ENCODE measurements at places on chromosomes 12 and 14.

DNA sequence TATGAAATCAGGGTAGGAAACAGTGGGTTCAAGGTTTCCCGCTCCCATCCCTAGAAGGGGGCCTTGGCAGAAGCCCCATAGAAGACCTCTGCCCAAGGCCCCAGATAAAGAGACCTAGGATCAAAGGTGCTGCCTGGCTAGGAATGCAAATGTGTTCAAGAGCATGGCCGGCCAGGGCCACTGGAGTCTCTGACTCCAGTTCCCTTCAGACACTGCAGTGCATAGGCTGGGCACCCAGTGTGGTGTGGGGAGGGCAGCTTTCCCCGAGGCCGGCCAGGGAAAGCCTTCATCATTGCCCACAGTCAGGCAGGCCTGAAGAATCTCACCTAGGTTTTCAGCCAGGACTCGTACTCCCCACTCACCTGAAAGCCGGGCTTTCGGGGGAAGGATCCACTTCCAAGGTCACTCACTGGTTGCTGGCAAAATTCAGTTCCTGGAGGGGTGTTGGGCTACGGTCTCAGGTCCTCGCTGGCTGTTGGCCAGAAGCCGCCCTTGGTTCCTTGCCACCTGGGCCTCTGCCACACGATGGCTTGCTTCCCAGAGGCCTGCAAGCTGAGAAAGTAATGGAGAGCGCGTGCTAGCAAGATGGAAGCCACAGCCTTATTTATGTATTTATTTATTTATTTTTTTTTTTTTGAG lies 9.7 kb upstream of the PEBP1 start:
- DNase-seq: no peak

- no peak for DNase-seq
These were observed 24.2 kb upstream of the RHOJ start for GRCh38 chr14:63180011-63180410.

DNA sequence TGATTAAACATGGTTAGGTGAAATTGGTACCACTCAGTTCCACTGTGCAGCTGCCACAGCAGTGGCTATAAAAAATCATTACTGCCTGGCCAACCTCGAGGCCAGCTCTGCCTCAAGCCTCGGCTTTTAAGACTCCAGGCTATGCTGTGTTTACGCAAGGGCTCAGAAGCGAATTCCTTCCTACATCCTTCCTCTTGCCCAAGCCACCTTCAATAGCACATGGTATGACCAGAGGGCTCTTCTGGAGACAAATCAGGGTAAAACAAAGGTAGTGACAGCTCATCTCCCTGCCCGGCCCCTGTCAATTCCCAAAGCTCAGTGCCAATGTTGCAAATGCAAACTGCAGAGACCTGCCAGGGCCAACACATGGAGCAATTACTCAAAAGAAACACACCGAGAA lies 31.9 kb downstream of the NUAK1 start:
- no peak for DNase-seq

- DNase-seq: no peak
These were observed 104.5 kb downstream of the PRICKLE1 start for GRCh38 chr12:42484996-42485395.

DNA sequence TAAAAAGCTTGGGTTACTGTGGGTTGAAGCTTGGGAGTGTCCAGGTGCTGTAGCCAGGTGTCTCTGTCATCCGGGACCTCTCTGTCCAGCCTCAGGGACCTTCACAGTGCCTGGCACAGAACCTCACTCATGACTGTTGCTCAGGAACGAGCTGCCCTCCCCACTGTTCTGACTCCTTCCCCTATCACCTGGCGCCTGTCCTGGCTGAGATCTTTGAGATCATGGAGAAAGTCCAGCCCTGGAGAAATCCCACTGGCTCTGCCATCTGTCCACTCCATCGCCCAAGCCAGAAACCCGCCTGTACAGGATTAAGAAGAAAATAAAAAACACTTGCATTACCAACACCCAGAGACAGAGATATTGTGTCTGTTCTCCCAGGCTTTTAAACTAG lies 53.5 kb downstream of the DGLUCY start:
- DNase-seq: no peak

DNA sequence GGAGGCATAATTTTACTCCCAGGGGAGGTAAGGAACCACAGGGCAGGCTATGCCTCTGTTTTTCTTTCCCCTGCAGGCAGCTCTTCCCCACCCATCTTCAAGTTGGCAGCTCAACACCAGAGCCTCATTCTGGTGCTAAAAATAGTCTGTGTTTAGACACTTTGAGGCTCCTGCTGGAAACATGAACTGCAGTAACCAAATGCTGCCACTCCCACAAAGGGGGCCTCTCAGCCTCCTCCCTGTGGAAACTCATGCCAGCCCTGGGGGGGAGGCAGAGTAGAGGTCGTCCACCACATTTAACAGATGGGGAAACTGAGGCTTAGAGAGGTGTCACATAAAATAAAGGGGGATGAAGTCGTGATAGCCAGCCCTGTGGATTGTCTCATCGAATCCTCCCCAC lies 61.4 kb downstream of the WSCD2 start:
- DNase-seq: no peak

DNA sequence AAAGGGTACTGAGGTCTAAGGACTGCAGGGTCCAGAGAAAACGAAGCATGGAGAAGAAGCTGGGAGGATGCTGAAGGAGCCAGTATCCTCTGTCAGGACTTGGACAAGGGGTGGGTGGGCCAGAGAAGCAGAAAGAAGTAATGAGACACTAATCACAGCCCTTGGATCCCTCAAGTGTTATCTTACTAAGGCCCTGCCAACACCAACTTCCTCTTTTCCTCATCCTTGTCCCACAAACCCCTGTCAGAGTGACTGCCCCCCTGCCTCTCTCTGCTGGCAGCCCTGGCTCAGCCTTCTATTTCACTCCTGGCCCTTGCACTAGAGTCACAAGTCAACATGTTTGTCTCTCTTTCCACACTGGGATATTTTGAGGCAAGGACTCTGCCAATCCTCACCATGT lies 3.8 kb upstream of the ASIC1 start:
- DNase-seq: no peak

DNA sequence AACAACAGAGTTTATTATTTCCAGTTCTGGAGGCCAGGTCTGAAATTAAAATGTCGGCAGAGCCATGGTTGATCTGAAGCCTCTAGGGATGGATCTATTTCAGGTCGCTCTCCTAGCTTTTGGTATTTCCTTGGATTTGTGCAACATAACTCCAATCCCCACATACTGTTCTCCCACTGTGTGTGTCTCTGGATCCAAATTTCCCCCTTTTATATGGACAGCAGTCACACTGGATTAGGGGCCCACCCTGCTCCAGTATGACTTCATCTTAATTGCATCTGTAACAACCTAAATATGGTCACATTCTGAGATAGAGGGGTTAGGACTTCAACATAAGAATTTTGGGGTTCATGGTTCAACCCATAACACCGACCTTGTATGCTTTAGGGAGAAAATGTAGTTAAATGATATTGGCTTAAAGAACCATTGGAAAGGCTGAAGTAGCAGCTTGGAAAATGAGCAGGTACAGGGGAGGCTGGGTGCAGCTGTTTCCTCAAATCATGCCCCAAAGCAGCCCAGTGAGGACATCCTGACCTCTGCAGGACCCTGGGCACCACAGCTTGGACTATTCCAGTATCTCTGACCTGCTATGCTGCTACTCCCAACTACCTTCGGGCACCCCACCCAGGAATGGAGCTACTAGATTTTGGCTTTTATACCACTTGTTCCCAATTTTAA lies 13.9 kb upstream of the MDM2 start:
- no peak for DNase-seq

GRCh38 chr14:73342670-73343069 lies 105.4 kb downstream of the PAPLN start:
- no peak for DNase-seq

- DNase-seq: no peak
These were observed 27.1 kb upstream of the OXA1L start for GRCh38 chr14:22739423-22739822.

DNA sequence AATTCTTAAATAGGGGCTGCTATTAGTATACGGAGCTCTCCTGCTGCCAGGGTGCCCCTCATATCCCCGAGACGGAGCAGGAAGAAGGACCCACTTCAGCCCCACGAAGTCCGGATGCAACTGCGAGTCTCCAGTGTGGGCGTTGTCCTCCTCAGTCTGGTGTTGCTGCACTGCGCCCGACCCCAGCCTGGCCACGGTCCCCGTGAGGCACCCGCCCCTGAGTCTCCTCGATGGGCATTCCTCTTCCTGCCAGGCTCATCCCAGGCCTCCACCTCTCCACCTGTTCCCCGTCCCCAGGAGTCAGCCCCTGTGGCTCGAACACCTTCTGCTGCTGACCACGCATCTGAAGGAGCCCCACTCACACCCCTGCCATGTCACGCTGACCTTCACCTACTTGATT lies 68.1 kb upstream of the SFSWAP start:
- no peak for DNase-seq

DNA sequence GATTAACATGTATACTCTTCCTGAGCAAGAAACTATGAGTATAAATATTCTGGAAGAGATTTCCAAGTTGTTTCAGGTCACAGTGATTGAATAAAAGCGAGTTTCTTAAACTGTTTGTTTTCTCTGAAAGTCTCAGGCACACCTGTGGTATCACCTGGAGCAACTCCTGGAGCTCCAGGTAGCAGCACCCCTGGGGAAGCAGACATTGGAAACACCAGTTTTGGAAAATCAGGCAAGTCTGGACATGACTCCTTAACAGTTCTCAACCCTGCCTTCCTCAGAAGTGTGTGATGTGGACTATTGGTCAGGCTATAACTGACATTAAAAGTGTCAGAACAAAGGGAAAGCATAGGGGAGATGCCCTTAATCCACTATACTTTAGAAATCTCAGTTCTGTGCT lies 217.6 kb upstream of the CNTN1 start:
- no peak for DNase-seq

DNA sequence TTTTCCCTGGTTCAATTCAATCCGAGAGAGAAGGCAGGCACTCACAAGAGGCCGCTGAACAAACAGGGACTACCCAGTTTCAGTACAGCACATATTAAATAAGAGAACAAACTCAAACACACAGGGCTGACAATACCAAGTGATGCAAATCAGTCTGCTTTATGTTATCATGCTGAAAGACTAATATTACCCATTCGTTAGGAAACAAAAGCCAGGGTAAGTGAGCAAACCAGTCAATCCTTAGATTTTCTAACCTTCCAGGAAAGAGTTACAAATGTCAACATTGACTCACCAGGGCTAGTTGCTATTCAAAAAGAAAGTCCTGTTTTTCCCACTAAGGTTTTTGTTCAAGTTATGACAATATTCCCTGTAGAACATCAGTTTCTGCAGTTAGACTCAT lies 246.2 kb downstream of the C12orf42 start:
- no peak for DNase-seq

GRCh38 chr14:104611881-104612280 lies 7.3 kb upstream of the TMEM179 start:
- DNase-seq: no peak

GRCh38 chr14:61540931-61541330 lies 154.4 kb upstream of the HIF1A start:
- DNase-seq: no peak

DNA sequence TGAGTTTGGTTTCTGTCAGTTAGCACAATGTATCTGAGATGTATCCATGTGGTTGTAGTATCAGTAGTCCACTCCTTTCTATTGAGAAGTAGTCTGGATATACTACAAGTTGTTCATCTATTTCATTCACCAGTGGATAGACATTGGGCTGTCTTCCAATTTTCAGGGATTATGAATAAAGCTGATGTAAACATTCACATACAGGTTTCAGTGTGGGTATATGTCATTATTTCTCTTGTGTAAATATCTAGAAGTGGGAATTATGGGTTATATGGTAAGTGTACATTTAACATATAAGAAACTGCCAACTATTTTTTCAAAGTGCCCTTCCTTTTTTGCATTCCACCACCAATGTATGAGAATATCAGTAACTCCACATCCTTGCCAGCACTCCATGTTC lies 35.9 kb downstream of the PHLDA1 start:
- no peak for DNase-seq

- DNase-seq: no peak
These were observed 29.0 kb downstream of the CAPRIN2 start for GRCh38 chr12:30725739-30726138.

GRCh38 chr14:55910601-55911243 lies 207.5 kb upstream of the PELI2 start:
- DNase-seq: no peak

DNA sequence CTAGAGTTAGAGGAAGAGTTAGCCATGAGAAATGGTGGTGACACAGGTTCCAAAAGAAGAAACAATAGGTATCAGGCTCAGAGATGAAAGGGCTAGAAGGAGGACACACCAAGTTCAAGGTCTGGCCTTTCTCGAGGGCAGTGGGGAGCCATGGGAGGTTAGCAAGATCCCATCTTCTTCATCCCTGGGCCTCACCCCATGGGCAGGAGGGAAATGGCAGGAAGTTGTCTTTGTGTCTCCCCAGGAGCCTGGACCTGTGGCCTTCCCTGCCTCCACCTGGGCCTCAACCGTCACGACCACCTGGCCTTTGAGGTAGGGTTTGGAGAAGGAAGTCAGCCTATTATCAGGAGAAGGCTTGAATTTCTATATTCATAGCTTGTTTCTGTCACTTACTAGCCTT lies 5.8 kb upstream of the AQP2 start:
- DNase-seq: no peak

- DNase-seq: no peak
These were observed 13.7 kb downstream of the COA8 start for GRCh38 chr14:103576371-103577024.

GRCh38 chr12:118544569-118544968 lies 168.2 kb downstream of the SUDS3 start:
- DNase-seq: no peak

DNA sequence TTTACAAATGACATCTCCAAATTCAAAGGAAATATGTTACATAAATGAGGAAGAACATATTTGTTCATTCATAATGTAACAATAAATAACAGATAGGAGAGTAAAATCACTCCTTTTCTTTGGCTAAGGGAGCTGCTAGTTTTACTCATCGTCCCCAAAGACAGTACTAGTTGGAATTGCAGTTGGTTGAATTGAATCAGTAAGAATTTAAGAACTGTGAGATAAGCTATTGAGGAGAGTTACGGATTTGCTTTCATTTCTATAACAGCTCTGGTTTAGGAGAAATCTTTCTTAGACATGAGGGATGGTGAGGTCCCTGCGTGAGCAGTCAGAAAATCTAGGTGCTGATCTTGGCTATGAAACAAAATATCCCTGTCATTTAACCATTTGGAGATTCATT lies 402.8 kb downstream of the AEBP2 start:
- no peak for DNase-seq

DNA sequence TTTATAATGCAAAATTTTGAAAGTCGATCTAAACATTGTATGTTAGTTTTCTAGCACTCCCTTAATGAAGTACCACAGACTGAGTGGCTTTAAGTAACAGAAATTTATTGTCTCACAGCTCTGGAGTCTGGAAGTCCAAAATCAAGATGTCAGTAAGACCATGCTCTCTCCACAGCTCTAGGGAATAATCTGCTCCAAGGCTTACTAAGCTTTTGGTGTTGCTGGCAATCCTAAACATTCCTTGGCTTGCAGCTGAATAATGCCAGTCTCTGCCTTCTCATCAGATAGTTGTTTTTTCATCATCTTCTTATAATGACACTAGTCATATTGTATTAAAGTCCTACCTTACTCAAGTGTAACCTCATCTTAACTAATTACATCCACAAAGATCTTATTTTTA lies 102.2 kb downstream of the RASSF9 start:
- DNase-seq: no peak

Data from GM10248 (cell line).